Fibroblast of lung (primary cell): ENCODE measurements at places on chromosomes 5 and 9.
A peak's percentile ranks its signal among the peaks of the same experiment; 100 is the strongest.

GRCh38 chr9:33628865-33629410, 104.9 kb downstream of the ANKRD18B start:
- no peak for DNase-seq

DNA sequence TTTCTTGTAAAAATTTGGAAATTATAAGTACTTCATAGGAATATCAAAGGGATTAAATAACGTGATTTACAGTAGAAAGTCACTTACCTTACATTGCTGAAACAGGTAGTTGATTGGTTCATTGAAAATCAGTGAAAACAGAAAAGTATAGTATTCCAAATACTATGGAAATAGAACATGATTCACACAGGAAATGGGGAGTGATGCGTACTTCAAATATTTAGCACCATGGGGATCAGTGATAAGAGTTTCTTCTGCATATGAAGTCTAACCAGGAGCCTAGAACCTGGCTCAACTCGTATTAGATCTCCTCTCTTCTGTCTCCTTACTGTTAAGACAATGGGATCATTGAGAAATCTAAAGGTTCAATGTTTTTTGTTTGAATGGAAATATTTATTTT, 133.3 kb downstream of the FAM174A start:
- DNase-seq: peak; percentile 28

DNA sequence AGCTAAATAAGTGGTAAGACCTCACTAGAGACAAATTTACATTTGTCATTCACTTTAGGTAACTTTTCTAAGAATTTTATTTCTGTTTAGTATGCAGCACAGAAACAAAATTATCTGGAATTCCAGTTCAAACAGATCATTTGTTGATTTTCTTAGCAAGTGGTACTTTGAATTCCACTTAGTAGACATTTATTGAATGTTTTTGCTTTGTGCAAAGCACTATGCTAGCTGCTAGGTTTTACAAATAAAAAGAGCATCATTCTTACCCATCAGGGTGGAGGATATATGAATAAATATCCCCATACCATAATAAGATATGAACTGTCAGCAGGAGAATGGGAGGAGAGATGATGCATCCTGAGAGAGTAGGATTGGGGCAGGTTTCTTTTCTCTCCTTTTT, 35.4 kb downstream of the GNG10 start:
- no peak for DNase-seq

DNA sequence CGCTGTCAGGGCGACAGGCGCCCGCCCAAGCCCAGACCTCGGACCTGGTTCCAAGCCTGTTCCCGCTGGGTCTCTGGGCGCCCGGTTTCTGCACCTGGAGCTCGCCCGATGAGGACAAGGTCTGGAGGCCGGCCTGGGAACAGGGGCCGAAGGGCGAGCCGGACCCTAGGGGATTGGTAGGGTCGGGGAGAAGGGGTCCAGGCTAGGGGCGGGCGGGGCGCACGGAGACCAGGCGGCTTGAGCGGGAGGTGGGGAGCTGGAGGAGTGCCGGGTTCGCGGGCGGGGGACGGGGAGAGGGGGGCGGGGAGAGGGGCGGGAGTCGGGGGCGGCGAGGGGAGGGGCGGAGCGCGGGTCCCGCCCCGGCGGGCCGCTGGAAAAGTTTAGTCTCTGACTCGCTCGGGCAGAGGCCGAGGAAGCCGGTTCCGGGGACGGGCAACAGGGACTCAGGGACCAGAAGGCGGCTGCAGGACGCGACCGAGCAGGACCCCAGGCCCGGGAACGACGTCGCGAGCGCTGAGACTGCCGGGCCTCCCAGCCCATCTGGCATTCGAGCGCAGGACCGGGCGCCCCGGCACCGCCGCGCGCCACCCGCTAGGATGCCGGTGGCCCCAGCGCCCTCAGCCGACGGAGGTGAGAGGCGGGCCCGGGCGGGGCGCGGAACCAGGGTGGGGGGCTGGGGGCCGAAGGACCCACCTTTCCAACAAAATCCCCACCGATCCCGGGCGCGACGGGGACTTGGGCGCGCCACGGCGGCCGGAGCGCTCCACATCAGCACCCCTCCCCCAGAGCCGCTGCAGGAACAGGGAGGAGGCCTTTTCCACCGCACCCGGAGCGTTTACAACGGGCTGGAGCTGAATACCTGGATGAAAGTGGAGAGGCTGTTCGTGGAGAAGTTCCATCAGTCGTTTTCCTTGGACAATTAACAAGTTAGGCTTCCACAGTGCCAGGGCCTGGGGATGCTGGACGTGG, at the start of gene S1PR3:
Gene S1PR3 (plus strand): TSS at position 403 of the 969 bp plus-strand sequence. CDS start 9,733 bp downstream, outside the sequence.
- DNase-seq: peak; percentile 45

- DNase-seq: no peak
Measured at GRCh38 chr5:170536525-170536924, 32.7 kb downstream of the KCNIP1 start.

DNA sequence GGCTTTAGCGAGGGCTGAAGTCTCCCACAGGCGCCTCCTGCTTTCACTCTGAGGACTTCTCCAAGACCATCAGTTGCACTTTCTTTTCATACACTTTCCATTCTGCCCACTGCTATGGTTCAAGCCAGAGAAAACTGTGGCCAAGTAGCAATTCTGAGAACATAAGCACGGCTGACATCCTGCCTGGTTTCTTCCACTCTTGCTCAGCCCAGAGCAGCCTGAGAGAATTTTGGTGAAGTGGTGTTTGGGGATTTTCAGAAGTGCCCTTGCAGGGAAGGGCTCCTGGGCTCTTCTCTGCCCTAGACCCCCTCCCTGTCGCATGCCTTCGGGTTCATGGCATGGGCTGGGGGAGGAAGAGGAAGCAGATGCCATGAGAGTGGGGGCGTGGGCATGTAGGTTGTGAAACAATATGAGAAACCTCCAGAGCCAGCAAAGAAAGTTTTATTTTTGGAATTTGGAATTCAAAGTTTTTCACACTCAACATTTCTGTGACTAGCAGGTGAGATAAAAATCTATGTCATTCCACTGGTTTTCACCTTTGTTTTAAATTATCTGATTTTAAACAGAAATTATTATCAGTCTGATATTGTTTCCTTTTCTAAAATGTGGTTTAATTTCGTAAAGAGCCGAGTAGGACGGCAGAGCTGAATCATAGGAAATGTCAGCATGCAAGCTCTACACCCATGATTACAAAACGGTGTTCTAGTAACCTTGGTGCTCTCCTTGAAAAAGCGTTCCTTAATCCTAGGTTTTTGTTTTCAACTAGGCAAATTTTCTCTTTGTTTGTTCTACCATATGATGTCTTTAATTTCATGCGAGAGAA, 27.8 kb upstream of the TNFSF8 start:
- DNase-seq: peak; percentile 5

GRCh38 chr9:98291820-98292219, 36.4 kb upstream of the TBC1D2 start:
- DNase-seq: no peak

DNA sequence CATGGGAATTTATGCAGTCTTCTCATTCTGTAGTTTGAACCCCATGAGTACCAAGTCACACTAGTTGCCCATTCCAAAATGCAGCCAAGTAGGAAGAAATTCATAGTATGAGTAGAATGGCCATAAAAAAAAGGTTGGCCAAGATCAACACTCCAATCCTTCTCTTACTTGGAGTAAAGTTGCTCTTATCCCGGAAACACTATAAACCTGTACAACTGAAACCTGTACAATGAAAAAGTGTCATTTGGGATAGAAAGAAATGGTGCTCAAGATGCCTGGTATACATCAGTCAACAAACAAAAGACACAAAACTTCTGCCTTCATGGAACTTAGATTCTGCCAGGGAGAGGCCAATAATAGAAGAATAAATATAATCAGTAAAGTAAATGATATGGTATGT, 325.0 kb downstream of the NFIB start:
- DNase-seq: no peak

- no peak for DNase-seq
Measured at GRCh38 chr9:15213249-15213648, 93.8 kb downstream of the TTC39B start.

DNA sequence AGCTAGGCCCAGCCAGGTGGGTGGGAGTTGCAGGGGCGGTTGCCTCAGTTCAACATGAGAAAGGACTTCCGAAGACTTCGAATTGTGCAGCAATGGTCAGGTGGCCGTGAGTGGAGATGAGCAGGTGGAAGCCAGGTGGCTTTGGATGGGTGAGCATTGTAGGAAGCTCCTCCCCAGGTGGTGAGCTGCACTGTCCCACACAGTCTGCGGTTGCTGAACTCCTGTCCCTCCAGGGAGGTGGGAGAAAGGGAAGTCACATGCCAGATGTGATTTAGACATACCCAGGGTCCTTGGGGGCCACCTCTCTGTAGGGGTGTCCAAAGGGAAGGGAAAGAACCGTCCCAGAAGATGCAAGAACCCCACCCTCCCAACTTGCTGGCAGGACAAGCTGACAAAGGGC, 30.4 kb downstream of the COL15A1 start:
- DNase-seq: no peak

DNA sequence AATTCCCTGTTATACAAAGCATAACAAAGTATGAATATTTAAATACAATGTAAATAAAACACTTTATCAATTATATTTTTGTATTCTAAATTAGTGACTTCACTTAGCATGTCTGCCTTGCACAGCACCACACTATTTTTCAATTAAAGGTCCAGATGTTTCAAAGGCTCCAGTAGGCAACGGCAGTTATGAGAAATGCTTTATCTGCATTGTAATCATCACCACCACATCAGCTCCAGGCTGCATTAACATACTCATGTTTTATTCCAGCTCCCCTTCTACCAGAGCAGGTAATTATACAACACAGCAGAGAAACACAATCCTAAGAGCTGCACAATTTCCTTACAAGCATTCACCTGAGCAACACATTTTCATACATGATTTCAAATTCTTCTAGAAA, 102.8 kb downstream of the MAPKAP1 start:
- DNase-seq: no peak

- DNase-seq: peak; percentile 72
Measured at GRCh38 chr9:128072144-128073021, 4.4 kb downstream of the SLC25A25 start.

- peak; percentile 7 for DNase-seq
Measured at GRCh38 chr5:127031147-127031862, 947 bp upstream of the MARCHF3 start.

- DNase-seq: peak; percentile 86
Measured at GRCh38 chr5:4720831-4721230, 419.3 kb upstream of the ADAMTS16 start.

GRCh38 chr5:29984156-29984540, 1209.3 kb upstream of the CDH6 start:
- DNase-seq: no peak

DNA sequence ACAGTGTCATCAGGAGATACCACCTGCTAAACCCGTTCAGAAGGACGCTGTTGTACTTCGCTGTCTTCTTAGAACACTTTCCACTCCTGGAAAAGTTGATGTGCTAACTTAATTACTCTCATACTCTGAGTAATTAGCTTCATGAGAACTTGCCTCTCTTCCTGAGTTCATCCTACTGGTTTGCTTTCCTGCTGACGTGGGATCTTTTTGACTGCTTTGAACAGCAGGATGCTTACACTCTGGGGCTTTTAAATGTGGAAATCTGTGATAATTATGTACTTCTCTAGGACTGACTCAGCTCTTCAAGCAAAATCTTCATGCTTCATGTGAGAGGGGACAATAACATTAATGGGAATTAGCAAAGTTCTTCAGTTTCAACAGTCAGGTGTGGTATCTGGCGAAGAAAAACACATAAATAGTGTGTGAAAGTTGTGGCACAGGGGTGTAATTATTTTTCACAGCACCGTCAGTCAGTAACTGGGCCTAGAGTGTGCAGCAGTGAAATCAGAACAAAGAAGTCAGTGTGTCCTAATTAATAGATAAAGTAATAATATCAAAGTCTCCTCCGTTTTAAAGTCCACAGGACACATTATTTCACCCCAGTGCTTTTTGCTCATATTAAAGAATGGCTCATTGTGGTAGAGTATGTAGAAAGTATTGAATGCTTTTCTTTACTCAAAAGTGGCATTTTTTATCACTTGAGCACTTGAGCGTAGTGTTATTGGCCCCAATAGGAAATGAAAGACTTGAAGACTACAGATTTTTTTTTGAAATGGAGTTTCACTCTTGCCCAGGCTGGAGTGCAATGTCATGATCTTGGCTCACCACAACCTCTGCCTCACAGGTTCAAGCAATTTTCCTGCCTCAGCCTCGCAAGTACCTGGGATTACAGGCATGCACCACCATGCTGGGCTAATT, 140.9 kb upstream of the DMRT1 start:
- no peak for DNase-seq

- no peak for DNase-seq
Measured at GRCh38 chr5:54146916-54147315, 163.5 kb downstream of the ARL15 start.

GRCh38 chr5:173231381-173231766, 3.6 kb downstream of the NKX2-5 start:
- DNase-seq: no peak

- DNase-seq: peak; percentile 6
Measured at GRCh38 chr5:75512383-75513074, 838 bp downstream of the POLK start.

GRCh38 chr9:34479431-34479866, 20.8 kb downstream of the DNAI1 start:
- DNase-seq: no peak
